Esophagus squamous epithelium (tissue), 5 donors: ENCODE measurements at places on chromosomes 11 and 22.

DNA sequence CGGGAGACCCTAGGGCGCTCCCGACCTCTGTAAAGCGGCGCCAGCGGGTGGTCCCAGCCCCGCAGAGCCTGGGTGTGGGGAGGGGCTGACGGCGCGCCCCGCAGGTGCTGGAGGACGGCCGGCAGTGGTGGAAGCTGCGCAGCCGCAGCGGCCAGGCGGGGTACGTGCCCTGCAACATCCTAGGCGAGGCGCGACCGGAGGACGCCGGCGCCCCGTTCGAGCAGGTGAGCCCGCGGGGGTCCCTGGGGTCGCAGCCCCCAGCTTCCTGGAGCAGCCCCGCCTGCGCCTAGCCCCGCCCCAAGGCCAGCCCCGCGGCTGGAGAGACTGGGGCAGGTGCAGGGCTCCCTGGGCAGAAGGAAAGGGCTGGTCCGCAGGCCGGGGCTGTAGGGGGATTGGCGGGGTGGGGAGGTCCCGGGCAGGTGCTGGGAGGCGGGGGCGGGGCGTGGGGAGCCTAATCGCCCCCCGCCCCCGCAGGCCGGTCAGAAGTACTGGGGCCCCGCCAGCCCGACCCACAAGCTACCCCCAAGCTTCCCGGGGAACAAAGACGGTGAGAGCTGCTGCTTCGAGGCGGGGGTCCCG, 19.7 kb downstream of the EPS8L2 start:
- no peak for DNase-seq

GRCh38 chr22:43505423-43505822, 93.6 kb downstream of the MPPED1 start:
- no peak for DNase-seq

DNA sequence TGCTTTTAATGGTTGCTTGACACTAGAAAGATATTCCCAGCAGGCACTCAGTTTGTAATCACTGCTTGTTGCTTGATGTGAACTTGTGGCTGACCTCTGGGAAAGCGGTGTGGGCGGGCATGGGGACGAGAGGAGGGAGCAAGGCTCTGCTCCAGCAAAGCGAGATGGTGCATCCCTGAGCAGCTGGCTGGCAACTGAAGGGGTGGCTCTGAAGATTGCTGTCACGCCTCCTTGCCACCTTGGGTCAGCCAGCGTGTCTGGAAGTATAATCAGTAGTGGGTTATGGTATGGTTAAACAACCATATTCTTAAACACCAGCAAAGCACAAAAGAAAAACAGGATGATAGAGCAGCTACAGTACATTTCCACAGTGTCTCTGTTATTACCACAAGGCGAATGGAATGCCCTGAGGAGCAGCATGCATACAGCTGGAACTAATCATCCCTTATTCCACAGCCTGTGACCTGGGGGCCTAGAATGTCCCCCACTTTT, 124.5 kb downstream of the TRIM44 start:
- no peak for DNase-seq

- DNase-seq: no peak
These were observed 3.5 kb upstream of the KRTAP5-6 start for GRCh38 chr11:1693327-1694063.

- no peak for DNase-seq
These were observed 35.7 kb upstream of the LRRC10B start for GRCh38 chr11:61472868-61473267.

GRCh38 chr11:57679396-57679795, 11.5 kb downstream of the ZDHHC5 start:
- no peak for DNase-seq

DNA sequence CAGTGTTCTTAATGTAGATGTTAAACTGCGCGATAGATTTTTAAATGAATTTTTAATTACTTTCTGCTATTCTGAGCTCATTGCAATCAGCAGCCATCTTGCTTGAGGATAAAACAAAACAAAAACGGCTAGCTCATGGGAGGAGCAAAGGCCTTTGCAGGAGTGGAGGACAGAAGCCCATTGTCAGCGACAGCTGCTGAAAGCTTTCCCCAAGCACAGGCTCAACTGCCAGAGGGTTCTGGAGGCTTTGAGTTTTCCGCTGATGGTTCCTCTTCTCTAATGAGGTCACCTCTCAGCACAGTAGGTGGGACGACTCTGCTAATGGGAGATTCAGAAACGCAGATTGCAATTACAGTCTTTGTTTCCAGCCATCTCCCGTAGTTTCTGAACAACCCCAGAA, 167.1 kb upstream of the TTC12 start:
- no peak for DNase-seq

DNA sequence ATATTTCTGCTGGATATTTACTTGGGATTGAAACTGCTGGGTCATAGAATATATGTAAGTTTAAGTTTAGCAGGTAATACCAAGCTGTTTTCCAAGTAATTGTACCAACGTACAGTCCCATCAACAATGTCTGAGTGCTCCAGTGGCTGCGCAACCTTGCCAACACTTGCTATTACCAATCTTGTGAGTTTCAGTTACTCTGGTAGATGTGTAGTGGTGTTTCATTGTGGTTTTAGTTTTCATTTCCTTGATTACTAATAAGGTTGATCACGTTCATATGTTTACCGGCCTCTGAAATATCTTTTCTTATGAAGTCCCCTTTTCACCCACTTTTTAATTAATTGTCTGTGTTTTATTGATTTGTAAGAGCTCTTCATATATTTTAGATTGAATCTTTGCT, 370.6 kb upstream of the CADM1 start:
- no peak for DNase-seq

DNA sequence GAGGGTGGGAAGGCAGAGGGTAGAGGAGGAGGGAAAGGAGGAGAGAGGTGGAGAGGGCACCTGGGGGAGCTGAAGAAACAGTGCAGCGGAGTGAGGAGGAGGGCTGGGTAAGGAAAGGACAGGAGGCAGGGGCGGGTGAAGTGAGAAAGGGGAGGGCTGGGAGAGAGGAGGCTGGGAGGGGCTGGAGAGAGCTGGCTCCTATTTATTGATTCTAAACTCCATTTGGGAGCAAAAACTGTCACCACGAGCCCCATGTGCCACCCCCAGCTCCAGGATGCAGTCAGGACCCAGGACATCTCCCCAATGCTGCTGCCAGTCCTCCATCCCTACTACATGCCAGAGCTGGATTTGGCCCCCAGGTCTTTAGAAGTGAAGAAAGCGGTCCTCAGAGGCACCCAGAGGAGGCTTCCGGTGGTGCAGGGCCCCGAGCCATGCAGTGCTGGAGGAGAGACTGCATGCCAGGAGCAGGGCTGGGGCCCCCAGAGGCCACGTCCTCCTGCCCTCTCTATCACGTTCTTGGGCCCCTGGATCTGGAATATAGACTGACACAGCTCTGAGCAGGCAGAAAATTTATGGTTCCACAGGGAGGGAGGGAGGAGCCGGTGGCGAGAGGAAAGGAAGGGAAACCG, 53.7 kb downstream of the SLC22A12 start:
- no peak for DNase-seq
